Germinal center (tissue), 1 donor: ENCODE measurements at places on chromosomes 3 and 15.

GRCh38 chr3:180382638-180383180, 219.3 kb upstream of the TTC14 start:
- DNase-seq, result no peak

DNA sequence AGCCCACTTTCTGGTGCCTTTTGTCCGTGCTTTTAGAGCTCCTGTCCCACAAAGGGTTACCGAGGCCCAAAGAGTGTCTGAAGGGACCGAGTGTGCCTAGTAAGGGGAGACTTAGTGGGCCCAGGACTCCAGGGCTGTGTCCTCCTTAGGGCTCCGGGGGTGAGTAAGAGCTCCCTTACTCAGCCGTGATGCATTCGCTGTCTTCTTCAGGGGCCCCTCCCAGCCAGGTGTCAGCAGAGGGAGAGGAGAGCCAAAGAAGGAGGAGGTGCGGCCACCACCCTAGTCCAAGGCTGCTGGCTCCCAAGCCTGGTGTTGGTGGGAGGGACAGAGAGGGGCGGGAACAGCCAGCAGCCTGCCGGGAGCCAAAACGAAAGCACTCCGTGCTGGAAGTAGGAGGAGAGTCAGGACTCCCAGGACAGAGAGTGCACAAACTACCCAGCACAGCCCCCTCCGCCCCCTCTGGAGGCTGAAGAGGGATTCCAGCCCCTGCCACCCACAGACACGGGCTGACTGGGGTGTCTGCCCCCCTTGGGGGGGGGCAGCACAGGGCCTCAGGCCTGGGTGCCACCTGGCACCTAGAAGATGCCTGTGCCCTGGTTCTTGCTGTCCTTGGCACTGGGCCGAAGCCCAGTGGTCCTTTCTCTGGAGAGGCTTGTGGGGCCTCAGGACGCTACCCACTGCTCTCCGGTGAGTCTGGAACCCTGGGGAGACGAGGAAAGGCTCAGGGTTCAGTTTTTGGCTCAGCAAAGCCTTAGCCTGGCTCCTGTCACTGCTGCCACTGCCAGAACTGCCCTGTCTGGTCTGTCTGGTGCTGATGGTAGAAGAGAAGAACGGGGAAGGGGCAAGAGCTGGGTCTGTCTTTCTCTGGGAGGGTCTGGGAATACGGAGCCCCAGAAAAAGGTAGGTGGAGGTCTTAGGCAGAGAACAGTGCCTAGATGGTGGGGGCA, at the start of gene IL17RC:
TSS of gene IL17RC (plus strand) at position 365 of the 947 bp plus-strand sequence. CDS start at position 583, 218 bp downstream.
- no peak for DNase-seq

- no peak for DNase-seq
Observed at GRCh38 chr15:29018120-29018805, 132.5 kb downstream of the APBA2 start.

GRCh38 chr3:181917027-181917426, 205.3 kb downstream of the SOX2 start:
- no peak for DNase-seq
